ENCODE measurements at places on chromosomes 6 and 20.

- no peak for DNase-seq
Observed at GRCh38 chr6:104306211-104306610, 553.5 kb downstream of the HACE1 start.

- DNase-seq = no peak
Observed at GRCh38 chr6:2834262-2834661, 7.4 kb downstream of the SERPINB1 start.

DNA sequence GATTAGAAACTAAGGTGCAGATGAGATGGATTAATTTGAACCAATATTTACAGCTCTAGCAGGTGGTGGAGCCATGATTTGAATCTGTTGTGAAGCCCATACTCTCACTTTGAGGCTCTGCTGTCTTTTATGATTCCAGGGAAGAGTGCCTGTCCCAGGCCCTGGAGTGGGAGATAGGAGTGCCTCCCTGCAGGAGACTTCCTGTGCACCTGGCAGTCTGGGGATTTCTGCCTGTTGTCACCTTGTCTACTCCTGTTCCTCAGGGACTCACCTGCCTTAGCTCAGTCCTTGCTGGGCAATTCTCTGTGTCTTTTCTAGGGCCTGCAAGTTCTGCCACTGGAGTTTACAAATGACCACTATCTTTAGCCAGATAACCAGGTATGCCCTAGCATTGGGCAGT, 46.3 kb downstream of the SCAND1 start:
- DNase-seq = no peak

- no peak for DNase-seq
Observed at GRCh38 chr20:10280018-10280908, 61.6 kb downstream of the SNAP25 start.

GRCh38 chr6:113741651-113742050, 115.5 kb upstream of the MARCKS start:
- DNase-seq = no peak

- no peak for DNase-seq
Observed at GRCh38 chr6:34657307-34657978, 39.1 kb downstream of the ILRUN start.

DNA sequence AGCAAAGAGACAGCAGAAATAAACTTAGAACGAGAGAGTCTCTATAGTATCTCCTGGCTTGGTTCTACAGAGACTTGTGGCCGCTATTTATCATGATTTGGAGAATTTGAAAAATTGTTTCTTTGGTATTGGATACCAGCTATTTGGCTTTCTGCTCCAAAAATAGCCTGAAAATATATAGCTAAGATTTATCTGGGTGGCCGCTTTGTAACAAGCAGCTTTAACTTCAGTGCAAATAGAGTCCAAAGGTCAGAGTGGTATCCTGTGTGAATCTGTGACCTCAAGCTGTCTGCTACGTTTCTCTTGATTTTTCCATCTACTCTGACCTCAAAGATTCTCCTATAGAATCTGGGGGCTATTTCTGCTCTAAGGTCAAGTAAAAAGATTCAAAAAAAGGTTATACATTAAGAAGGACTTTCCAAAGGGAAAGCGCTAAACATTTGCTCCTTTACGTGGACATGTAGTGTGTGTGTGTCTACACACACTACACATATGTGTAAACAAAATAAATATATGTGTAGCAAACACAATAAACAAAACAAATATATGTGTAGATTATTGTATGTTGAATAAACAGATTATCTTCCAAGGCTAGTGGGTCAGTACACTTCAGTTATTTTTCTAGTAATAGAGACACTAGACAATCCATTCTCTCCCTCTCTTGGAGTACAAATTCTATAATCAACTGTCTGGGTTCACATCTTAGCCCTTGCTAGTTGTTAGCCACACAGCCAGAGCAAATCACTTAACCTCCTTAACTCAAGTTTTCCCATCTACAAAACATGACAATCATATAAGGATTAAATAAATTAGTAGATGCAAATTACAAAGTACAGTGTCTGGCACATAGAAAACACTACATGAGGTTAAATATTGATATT, 40.8 kb downstream of the CHD6 start:
- DNase-seq = no peak

DNA sequence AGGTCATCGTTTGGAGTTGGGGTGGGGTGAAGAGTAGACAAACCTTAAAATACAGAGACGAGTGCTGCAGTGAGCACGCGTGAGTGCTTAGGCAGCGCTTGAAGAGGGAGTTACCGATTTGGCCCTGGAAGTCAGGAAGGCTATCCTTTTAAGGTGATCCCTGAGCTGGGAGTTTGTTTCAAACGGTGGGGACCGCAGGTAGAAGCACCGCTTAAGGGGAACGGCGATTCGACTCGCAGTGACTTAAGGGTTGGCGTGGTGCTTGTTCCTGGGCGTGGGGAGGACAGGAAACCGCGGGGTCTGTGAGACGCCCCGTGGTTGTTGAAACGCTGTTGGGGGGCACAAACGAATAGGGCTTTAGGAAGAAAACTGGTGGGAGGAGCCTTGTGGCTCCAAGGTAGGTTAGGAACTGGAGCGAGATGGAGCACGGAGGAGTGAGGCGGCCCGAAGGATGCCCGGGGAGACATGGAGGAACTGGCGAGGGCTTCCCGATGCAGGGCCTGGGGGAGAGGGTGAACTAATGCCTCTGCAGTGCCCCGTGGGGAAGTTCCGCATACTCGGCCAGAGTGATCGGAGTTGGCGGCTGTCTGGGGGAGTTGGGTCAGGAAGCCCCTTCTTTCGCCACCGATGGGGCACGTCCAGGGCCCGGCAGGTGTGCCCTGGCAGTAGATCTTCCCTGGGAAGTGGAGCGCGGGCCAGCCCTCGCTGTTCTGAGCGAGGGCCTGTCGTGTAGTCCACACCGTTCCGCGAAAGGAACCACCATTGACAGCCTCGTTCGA, 1.3 kb upstream of the CDYL start:
- no peak for DNase-seq

DNA sequence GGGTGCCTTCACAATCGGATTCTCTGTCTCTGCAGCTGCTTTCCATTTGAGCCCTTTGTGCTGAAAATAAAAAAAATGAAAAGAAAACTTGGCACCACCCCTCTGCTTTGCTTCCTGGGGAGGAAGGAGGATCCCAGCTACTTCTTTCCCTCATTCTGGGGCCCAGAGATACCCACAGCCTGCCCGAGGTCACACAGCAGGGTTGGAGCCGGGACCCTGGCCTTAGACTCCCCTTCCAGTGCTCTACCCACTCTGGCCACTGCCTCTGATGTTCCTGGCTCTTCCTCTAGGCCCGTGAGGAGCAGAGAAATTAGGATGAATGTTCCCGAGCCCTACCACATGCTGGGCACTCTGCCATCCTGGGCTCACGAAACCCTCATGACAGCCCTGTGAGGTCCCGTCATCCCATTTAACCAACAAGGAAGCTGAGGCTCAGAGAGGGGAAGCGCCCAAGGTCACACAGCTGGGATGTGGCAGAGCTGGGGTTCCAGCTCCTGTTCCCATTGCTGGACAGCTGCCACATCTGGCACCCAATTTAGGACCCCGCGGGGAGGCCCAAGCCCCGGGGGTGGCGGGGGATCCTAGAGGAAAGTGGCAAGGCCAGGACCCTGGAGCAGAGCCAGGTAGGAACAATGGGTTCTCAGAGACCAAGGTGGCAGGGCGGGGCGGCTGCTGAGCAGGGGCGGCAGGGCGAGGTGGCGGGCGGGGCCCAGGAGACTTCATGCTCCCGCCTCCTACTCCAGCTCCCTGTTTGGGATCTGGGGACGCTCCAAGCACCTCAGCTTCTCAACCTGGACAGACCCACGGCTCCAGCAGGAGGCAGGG, 76.6 kb downstream of the CEBPB start:
- DNase-seq = no peak

All from NCI-H187 treated with DMSO at 0.1 percent for 48 hours (cell line).